ENCODE measurements at places on chromosomes 3 and 15. TPM values are rescaled to one million over a fixed set of nuclear protein-coding genes. Genes with fewer than 3 reads are reported as not detected.

GRCh38 chr15:22959321-22960101 is 20.7 kb downstream of the CYFIP1 start:
- no peak overlapping the region for H3K27ac ChIP-seq
- no peak overlapping the region for H3K4me3 ChIP-seq
- no peaks in the 10 kb centered on the region for H3K27me3 ChIP-seq
- peaks cover 26% of the 10 kb centered on the region for H3K4me1 ChIP-seq

- H3K36me3 ChIP-seq = no peaks in the 10 kb centered on the region
- no peak overlapping the region for H3K4me3 ChIP-seq
- H3K27ac ChIP-seq = no peak overlapping the region
These were observed 57.1 kb downstream of the TP63 start for GRCh38 chr3:189688262-189688661.

DNA sequence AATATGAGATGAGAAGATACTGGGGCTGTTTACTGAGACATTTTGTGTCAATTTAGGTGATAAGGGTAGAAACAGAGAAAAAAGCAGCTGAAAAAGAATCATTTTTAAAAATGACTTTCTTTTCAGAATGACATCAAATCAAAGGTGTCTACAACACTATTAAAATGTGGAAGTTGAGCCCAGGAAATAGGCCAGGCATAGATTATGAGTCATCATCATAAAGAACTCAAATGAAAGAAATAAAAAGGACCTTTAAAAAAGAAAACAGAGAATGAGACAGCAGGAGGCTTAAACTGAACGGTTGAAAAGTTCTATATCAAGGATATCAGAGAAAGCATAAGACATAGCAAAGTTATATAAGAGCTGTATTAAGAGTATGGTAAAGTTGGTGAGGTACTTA is 442.5 kb downstream of the CNTN6 start:
- H3K27me3 ChIP-seq = no peaks in the 10 kb centered on the region
- H3K36me3 ChIP-seq = no peaks in the 10 kb centered on the region
- no peaks in the 10 kb centered on the region for H3K4me1 ChIP-seq
- H3K27ac ChIP-seq = no peak overlapping the region

DNA sequence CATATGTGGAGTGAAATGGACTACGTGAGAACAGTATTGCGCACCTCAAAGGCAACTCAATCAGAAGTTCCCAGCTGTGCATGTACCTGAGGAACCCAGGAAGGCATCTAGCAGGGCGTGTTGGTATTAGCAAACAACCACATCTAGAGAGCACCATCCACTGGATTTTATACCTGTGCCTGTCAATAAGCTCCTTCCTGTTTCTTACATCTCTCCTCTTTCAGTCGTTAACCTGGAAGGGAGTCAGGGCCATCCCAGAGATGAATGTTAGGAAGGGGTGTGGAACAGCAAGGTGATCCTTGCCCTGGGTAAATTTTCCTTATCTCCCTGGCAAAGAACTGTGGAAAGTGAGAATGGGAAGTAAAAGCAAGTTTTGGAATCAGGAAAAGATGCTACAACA is 29.6 kb upstream of the CHMP2B start:
- no peak for DNase-seq
- H3K36me3 ChIP-seq = no peaks in the 10 kb centered on the region
- no peak overlapping the region for H3K4me3 ChIP-seq
- H3K27ac ChIP-seq = no peak overlapping the region

- H3K27ac ChIP-seq = no peak overlapping the region
- no peaks in the 10 kb centered on the region for H3K36me3 ChIP-seq
- H3K27me3 ChIP-seq = no peaks in the 10 kb centered on the region
These were observed 124.5 kb upstream of the PLXNA1 start for GRCh38 chr3:126858401-126858800.

GRCh38 chr3:64393193-64393592 is 167.9 kb upstream of the PRICKLE2 start:
- no peaks in the 10 kb centered on the region for H3K36me3 ChIP-seq
- H3K4me1 ChIP-seq = peaks cover 5% of the 10 kb centered on the region
- H3K4me3 ChIP-seq = no peak overlapping the region
- H3K27ac ChIP-seq = no peak overlapping the region
- DNase-seq = no peak
- no peaks in the 10 kb centered on the region for H3K27me3 ChIP-seq

The CD200 gene
- total RNA-seq = 11.1 TPM

The CHDH gene
- total RNA-seq = 0.22 TPM

The COL6A5 gene
- 0.05 TPM for total RNA-seq

The CLDN18 gene
- not detected for total RNA-seq
